ENCODE measurements at places on chromosomes 13 and 19.

GRCh38 chr19:7505288-7505681 is 10.6 kb upstream of the ZNF358 start:
- no peak for DNase-seq

DNA sequence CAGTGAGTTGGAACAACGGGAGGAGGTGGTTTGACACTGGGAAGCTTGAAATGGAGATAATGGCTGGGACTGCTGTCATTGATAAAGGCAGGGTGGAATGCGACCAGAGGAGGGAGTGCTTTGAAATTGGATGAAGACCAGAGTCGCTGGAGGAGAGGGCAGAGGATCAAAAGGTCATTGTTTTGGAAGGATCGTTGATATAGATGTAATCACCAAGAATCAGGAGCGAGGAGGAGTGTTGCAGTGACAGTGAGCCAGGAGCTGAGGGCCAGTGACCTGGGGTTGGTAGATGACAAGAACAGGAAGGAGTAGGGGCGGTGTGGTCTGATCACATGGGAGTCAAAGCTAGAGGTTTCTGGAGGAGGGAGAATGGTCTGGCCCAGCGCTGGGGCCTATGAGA is 25.3 kb downstream of the TM9SF2 start:
- DNase-seq = no peak

DNA sequence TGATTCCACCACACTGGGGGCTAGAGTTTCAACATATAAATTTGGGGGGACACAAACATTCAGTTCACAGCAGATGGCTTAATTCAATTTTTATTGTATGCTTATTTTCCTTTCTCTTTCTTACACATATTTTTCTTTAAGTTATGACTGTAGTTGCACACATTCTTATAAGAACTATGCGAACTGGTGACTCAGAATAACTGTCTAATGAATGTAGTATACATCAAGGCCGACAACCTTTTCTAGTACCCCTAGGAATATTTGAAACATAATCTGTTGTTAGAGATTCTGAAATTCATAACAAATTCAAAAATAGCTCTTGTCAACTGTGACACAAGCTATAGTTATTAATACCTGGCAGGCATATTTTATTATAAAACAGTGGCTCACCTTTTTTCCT is 695.6 kb downstream of the PCDH9 start:
- DNase-seq = no peak

DNA sequence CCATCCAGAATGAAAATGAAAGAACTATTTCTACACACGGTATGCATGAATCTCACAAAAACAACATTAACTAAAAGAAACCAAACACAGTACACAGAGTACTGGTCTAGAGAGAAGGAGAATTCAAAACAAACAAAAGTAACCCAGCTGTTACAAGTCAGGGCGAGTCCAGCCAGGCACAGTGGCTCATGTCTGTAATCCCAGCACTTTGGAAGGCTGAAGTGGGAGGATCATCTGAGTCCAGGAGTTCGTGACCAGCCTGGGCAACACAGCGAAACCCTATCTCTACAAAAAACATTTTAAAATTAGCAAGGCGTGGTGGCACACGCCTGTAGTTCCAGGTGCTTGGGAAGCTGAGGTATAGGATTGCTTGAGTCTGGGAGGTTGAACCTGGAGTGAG is 1.7 kb upstream of the PSMC4 start:
- DNase-seq = no peak

GRCh38 chr13:32746474-32746873 is 160.2 kb downstream of the PDS5B start:
- no peak for DNase-seq
